ENCODE measurements at places on chromosomes 3 and 15. TPM values are rescaled to one million over a fixed set of nuclear protein-coding genes. Genes with fewer than 3 reads are reported as not detected.

Gene SUCNR1
- not detected for total RNA-seq

Gene CKMT1B
- not detected for total RNA-seq

Gene VILL
- 30.1 TPM for total RNA-seq

Gene SLC51B
- not detected for total RNA-seq

- no peaks in the 10 kb centered on the region for H3K4me1 ChIP-seq
- H3K36me3 ChIP-seq: no peaks in the 10 kb centered on the region
- no peak for DNase-seq
- H3K4me3 ChIP-seq: no peak overlapping the region
These were observed 156.2 kb downstream of the ZMAT3 start for GRCh38 chr3:178915365-178915764.

- no peak overlapping the region for H3K27ac ChIP-seq
- peaks cover 3% of the 10 kb centered on the region for H3K4me1 ChIP-seq
- no peak overlapping the region for H3K4me3 ChIP-seq
- DNase-seq: no peak
- H3K36me3 ChIP-seq: no peaks in the 10 kb centered on the region
- H3K27me3 ChIP-seq: no peaks in the 10 kb centered on the region
These were observed 290.5 kb upstream of the GADL1 start for GRCh38 chr3:31185062-31185357.

Measured in T-helper 17 cell (primary cell).